SK-N-DZ (cell line): ENCODE measurements at places on chromosomes 2 and 18.

DNA sequence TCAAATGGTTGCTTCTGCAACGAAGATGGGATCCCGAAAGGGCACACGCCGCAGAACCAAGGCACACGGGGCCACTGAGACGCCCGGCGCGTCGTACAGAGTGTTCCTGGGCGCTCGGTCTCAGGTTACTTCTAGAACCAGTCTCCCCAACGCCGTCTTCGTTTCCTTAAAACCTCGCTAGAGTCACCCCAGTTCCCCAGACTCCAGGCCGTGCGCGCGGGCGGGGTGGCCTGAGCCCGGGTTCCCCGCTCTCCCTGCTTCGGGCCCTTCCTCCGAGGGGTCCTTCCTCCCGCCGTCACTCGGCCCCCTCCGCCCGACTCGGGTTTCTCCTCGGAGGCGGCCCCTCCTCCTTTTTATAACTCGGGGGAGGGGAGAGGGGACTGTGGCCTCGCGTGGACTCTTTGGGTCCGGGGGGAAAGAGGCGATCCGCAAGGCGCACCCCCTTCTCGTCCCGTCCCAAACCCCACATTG lies 774 bp upstream of the FZD7 start:
- no peak for DNase-seq

GRCh38 chr2:58221909-58222308 lies 19.2 kb downstream of the FANCL start:
- DNase-seq = no peak

- no peak for DNase-seq
Measured at GRCh38 chr2:71746946-71747501, 293.7 kb downstream of the DYSF start.

DNA sequence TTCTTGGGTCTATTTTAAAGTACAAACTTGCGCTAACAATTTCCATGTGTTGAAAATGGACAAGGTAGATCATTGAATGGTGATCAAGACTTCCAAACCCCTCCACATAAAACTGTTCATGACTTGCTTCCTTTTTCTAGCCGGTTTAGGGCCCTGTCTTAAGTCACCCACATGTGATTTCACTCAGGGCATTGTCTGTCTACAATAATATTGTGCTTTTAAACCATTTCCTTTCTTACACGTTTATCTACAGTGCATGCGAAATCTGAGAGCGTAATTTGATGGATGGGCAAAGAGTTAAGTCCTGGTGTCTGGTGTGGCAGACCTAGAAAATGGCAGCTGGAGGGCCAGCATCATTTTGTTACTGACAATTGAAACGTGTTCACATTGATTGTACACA lies 2.0 kb upstream of the ZNF516 start:
- peak; percentile 32 for DNase-seq

DNA sequence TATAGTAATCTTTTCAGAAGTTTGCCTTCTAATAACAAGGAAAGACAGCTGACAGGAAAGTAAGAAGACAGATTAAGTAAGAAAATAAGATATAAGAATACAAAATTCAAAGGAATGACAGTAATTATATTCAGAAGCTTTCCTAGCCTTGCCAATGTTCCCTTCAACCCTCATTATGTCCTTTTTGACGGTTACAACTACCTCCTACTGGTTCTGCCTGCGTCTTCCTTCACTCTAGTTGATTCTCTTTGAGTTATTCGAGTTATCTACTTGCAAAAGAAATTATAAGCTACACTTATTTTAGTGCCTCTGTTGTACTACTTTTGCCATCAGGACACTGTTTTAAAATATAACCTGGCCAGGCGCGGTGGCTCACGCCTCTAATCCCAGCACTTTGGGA lies 218.9 kb upstream of the GYPC start:
- no peak for DNase-seq

DNA sequence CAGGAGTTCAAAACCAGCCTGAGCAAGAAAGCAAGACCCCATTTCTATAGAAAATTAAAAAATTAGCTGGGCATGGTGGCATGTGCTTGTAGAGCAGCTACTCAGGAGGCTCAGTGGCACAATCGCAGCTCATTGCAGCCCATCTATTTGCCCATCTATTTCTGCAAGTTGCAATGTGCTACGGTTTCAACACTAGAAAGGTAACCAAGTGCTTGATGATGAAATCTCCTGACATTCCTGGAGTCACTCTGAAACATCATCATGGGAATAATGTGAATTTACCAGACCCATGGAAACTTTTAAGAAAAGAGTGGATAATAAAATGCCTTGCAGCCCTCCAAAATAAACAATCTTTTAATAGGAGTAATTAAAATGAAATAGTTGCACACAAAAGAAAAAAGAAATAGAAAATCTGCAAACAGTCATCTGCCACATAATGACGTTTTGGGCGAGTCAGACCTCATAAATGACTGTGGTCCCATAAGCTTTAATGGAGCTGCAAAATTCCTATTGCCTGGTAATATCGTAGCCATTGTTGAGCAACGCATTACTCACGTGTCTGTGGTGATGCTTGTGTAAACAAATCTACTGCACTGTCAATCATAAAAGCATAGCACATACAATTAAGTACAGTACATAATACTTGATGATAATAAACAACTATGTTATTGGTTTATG lies 46.6 kb upstream of the AMMECR1L start:
- DNase-seq = no peak
